ENCODE measurements at places on chromosomes 13 and 19. TPM values are rescaled to one million over a fixed set of nuclear protein-coding genes. Genes with fewer than 3 reads are reported as not detected.

SIGLEC11 gene
- 2.0 TPM for total RNA-seq

SLC25A41 gene
- total RNA-seq: not detected

YIF1B gene
- total RNA-seq: 19.9 TPM

ZNF177 gene
- 1.1 TPM for total RNA-seq

USHBP1 gene
- total RNA-seq: 9.6 TPM

ZNF841 gene
- total RNA-seq: 17.5 TPM

RRAS gene
- 99.8 TPM for total RNA-seq

CYSLTR2 gene
- 2.0 TPM for total RNA-seq

PSG1 gene
- not detected for total RNA-seq

CGB2 gene
- total RNA-seq: not detected

ANKLE1 gene
- total RNA-seq: 0.66 TPM

NXNL1 gene
- total RNA-seq: not detected

KLK3 gene
- total RNA-seq: not detected

ATF5 gene
- 25.8 TPM for total RNA-seq

ZNF562 gene
- total RNA-seq: 21.9 TPM

ADAMTSL5 gene
- total RNA-seq: 5.0 TPM

ZNF98 gene
- not detected for total RNA-seq

ZNF772 gene
- 6.7 TPM for total RNA-seq

SHC2 gene
- 14.4 TPM for total RNA-seq

KLK10 gene
- total RNA-seq: 18.6 TPM

RNASEH2B gene
- 43.0 TPM for total RNA-seq

WDR88 gene
- 0.34 TPM for total RNA-seq

PSG11 gene
- total RNA-seq: not detected

ACP7 gene
- total RNA-seq: not detected

CEACAM4 gene
- total RNA-seq: 6.5 TPM

ZNF555 gene
- 7.5 TPM for total RNA-seq

PTGER1 gene
- 1.7 TPM for total RNA-seq

SULT2A1 gene
- total RNA-seq: not detected

MBD3L2 gene
- not detected for total RNA-seq

SPART gene
- total RNA-seq: 30.4 TPM

DACT3 gene
- 4.2 TPM for total RNA-seq

RASAL3 gene
- total RNA-seq: 18.9 TPM

CRLF1 gene
- total RNA-seq: 22.0 TPM

CTXN1 gene
- 20.3 TPM for total RNA-seq

ZNF491 gene
- total RNA-seq: 0.55 TPM

TRPC4 gene
- total RNA-seq: 0.39 TPM

DPF1 gene
- not detected for total RNA-seq

SIGLEC8 gene
- 0.78 TPM for total RNA-seq

PSG2 gene
- not detected for total RNA-seq

FZR1 gene
- total RNA-seq: 36.1 TPM

BRME1 gene
- total RNA-seq: 1.0 TPM

SERP2 gene
- total RNA-seq: 4.0 TPM

ZNF726 gene
- total RNA-seq: 14.9 TPM

RSPH6A gene
- 0.27 TPM for total RNA-seq

SIGLEC12 gene
- total RNA-seq: 3.7 TPM

FBXL12 gene
- 14.8 TPM for total RNA-seq

ELSPBP1 gene
- not detected for total RNA-seq
